Endothelial cell of coronary artery (primary cell): ENCODE measurements at places on chromosomes 4 and X. TPM values are rescaled to one million over a fixed set of nuclear protein-coding genes. Genes with fewer than 3 reads are reported as not detected.

RBMXL3 gene
- total RNA-seq, result not detected in 2 replicates

FAM3A gene
- total RNA-seq, result 23.0 and 32.4 TPM in 2 replicates

SORBS2 gene
- 27.5 and 48.8 TPM in 2 replicates for total RNA-seq

ZNF595 gene
- 8.4 and 10.5 TPM in 2 replicates for total RNA-seq

SPON2 gene
- 0.09 and 1.6 TPM in 2 replicates for total RNA-seq

NHSL2 gene
- total RNA-seq, result 21.1 and 21.6 TPM in 2 replicates

ERCC6L gene
- total RNA-seq, result 1.6 and 4.2 TPM in 2 replicates

CXorf65 gene
- not detected in 2 replicates for total RNA-seq

STX18 gene
- total RNA-seq, result 19.1 and 20.7 TPM in 2 replicates

PAGE5 gene
- not detected in 2 replicates for total RNA-seq

CLDN34 gene
- 0.09 TPM in 1 of 2 replicates, not detected in the other for total RNA-seq
